Amniotic stem cell (primary cell): ENCODE measurements at places on chromosomes 5 and 9.

- DNase-seq, result no peak
These were observed 5.3 kb downstream of the SLC12A7 start for GRCh38 chr5:1106385-1107166.

- DNase-seq, result no peak
These were observed 159.5 kb downstream of the ARL15 start for GRCh38 chr5:54150841-54151240.

DNA sequence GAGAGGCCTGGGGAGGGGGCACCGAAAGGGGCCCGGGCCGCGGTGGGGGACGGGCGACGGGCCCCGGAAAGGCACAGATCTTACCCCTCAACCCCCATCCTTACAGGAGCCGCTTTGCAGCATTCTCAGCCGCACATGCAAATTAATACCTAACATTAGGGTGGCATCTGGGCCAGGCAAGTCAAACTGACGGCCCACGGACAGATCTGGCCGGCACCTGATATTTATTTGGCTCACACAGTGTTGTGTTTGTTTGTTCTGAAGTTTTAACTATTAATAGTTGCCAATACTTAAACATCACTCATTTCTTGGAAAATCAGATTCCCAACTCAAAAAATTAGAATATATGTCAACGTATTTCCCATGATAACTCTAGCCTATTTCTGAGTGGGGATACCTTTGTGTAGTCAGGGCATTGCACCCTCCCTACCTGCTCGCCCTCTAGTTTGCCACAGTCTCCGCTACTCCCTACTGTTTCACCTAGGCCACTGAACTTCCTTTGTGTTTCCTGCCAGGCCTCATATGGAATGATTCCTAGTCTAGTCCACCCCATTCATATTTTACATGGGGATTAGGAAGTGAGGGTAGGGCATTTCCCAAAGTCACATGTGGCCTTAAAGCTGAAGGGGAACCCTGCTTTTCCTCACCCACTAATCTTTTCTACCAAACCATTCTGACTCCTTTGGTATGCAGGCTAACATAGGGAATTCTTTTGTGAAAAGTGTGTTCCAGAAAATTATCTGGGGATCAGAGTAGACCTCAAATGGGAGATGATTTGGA, 71.9 kb upstream of the LARP1 start:
- no peak for DNase-seq

GRCh38 chr5:166856791-166857190, 1434.7 kb upstream of the WWC1 start:
- DNase-seq, result no peak

DNA sequence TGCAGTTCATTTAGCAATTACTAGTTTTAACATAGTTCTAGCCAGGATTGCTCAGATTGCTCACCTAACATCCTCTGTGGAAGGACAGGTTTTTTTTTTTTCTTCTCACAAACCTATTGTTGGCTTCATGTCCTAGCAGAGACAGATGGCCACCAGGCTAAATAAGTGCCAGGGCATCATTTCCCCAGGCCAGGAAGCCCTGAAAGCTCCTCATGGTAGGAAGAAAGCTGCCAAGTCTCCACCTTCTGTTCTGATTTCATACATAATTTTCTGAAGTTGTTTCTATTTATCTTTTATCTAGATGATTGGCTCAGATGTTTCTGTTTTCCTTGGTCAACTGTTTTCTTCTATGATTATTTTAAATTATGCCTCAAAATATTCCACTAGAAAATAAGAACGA, 31.0 kb downstream of the EFCAB9 start:
- DNase-seq, result no peak

DNA sequence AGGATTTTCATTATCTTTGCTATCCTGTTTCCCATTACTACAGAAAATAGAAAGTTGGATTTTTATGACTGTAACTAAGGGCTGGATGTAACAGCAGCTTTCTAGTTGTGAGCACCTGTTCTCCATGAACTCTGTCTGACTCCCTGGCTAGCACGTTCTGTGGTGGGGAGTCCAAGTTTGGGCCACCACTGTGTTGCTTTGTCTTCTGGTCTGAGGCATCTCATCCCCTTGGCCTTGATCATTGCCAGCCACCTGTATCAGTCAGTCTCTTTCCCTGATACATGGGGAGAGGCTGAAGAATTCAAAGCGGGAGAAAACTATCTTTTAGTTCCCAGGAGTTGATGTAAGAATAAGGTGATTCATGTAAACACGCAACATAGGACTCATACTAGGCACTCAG, 33.4 kb downstream of the WDR70 start:
- DNase-seq, result no peak

- DNase-seq, result no peak
These were observed 20.7 kb upstream of the IL13 start for GRCh38 chr5:132637241-132637640.

DNA sequence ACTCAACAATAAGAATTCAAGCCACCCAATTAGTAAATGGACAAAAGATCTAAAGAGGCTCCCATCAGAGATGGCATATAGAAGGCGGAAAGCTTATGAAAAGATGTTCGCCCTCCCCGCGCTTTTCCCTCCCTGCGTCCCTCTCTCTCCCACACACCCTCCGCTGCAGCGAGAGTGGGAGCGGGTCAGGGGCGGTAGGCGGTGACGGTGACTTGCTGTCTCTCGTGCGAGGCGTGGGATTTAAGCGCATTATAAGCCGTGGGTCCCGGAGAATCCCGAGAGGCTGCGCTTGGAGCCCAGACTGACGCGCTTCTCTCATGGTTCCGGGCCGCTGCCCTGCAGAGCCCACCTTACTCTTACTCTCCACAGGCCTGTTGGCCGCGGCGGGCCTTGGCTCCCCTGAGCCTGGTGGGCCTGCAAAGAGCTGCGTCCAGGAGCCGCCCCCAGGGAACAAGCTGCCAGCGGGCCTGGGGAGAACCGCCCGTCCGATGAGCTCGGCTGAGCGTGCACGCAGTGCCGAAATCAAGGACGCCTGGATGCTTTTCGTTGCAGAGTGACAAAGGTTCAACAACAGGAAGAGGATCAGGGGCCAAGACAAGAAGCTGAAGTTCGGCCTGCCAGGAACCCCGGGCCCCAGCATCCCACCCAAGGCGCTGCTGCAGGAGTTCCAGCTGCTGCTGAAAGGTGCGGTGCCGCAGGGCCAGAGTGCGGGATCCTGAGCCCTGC, 42.6 kb upstream of the BICD2 start:
- no peak for DNase-seq

DNA sequence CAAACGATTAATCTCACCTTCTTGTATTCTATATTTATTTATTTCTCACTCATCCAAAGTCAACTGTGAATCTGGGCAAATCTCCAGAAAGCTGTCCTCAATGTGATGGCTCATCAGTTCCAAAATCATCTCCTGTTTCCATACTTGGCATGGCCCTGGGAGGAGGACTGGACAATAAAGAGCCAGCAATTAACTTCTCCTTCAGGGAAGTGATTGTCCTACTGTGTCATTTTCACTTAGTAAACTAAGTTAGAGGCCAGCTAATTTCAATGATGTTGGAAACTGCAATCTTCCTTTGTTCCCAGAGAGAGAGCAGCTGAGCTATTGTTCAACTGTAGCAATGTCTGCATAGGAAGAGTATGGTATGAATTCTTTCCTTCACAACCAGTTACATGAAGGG, 17.5 kb downstream of the CDH12 start:
- DNase-seq, result no peak

- no peak for DNase-seq
These were observed 276.5 kb upstream of the SMARCA2 start for GRCh38 chr9:1738511-1739100.

GRCh38 chr5:36457511-36458270, 148.7 kb upstream of the SLC1A3 start:
- DNase-seq, result no peak

GRCh38 chr9:120214332-120214731, 365.6 kb downstream of the CDK5RAP2 start:
- DNase-seq, result no peak

- no peak for DNase-seq
These were observed 76.6 kb downstream of the MAPKAP1 start for GRCh38 chr9:125630436-125630835.

DNA sequence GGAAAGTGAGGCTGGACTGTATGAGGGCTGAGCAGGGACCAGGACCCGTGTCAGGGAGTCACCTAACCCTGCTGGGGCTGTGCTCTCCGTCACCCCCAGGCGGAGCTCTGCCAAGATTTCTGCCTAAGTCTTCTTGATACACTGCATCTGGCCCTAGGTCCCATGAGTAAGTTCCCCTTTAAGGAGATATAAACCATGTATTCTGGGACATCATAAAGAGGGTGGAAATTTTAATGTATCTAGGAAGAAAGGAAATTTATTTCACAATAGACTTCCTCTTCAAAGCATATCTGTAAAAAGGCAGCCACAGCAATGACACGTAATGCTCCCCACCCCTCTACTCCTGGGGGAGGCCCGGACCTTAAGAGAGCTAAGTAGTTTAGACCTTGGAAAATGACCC, 183.4 kb downstream of the FBXL7 start:
- DNase-seq, result no peak

GRCh38 chr5:130321931-130322330, 417.7 kb downstream of the CHSY3 start:
- no peak for DNase-seq

DNA sequence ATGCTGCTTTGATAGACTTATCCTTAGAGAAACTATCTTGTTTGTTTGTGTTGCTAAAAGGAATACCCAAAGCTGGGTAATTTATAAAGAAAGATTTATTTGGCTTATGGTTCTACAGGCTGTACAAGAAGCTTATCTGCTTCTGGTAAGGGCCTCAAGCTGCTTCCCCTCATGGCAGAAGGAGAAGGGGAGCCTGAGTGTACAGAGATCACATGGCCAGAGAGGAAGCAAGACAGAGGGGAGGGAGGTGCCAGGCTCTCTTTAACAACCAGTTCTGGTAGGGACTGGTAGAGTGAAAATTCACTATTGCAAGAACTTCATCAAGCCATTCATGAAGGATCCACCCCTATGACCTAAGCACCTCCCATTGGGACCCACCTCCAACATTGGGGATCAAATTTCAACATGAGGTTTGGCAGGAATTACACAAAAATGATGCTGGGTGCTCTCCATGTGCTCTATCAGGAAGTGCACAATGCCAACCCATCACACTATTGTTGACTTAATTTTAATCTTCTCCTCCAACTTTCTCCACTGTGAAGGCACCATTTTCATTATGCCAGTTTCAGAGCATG, 115.1 kb upstream of the SHB start:
- DNase-seq, result no peak

DNA sequence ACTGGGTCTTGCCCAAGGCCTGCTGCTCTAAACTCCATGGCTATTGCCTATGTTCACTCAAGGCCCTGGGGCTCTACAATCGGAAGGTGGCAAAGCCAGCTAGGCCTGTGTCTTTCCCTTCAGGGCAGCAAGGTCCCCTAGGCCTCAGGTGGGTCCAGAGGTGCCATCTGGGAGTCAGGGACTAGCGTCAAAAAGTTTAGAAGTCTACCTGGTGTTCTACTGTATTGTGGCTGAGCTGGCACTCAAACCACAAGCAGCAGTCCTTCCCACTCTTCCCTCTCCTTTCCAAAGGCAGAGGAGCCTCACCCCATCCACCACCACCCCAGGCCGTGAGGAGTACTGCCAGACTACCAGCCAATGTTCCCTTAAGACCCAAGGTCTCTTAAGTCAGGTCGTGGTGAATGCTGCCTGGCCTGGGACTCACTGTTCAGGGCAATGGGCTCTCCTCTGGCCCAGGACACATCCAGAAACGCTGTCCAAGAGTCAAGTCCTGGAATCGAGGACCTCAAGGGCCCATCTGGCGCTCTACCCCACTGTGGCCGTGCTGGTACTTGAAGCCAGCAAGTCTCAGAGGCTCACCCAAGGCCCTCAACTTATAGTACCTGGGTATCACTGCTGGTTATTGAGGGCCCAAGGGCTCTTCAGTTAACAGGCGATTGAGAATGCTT, 13.0 kb upstream of the SARDH start:
- no peak for DNase-seq

DNA sequence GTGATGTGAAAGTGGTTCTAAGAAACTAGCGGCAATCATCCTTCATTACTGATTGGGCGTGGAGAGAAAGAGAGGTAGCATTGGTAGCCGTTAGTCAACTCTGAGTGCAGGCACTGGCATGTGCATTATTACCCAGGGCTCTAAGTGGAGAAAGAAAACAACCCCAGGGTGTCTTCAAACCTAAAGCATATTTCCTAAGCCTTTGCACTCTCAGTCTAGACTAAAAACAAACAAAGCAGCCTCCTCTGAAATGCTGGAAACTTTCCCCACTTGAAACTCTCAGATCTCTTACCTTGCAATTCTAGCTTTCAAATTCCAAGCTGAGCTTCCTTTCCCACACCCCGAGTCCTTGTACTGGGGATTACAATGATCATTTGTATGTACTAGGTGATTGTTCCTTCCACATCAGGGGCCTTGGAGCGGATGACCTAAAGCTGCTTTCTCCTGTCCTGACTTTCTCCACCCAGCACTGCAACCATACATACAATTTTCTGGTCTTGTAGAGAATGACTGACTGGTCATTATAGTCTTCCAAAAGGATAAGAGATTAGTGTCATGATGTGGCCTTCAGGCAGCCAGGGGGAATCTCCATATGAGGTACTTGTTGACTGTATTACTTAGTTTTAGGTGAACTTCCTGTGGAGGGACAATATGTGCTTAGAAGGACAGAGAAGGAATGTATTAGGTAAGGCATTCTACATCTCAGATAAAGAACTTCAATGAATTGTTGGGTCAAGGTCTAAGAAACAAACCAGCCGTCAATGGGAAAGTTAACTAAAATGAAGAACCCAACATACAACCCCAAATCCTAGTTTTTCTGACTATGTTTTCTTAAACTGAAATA, 98.3 kb upstream of the CDKN2B start:
- DNase-seq, result no peak

GRCh38 chr9:29796291-29796952, 2223.1 kb upstream of the C9orf72 start:
- DNase-seq, result no peak

- DNase-seq, result no peak
These were observed 31.9 kb downstream of the FAM219A start for GRCh38 chr9:34426347-34427074.

DNA sequence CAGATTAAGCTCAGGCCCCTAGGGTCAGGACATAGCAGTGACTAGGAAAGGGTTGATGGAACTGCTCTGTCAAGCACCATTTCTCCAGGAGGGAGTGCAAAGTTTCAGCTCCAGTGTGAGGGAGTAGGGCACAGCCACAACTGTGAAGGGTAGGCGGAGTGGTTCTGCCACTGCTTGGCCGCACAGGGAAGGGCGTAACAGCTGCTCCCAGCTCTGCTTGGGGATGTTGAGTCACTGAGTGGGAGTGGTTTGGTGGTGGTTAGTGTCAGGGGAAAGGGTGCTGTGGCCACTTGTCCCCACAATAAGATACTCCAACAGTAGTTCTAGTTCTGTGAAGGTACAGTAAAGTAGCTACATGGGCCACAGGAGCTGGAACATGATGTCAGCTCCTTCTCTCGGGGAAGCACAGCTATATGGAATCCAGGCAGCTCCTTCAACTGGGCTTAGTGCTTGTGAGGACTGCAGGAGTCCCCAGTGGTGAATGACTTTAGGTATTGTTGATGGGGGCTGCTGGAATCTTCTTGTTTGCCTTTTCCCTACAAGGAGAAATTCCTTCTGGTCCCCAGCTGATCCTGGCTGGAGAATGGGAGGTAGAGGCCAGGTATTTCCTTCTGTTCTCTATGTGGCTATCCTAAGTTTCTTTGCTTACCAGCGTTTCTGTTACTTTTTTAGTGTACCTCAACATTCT, 314.5 kb downstream of the SPATA31D1 start:
- DNase-seq, result no peak
